ENCODE measurements at places on chromosomes 16 and 17. TPM values are rescaled to one million over a fixed set of nuclear protein-coding genes. Genes with fewer than 3 reads are reported as not detected.

Gene PRDM7
- not detected for total RNA-seq

Gene CD300LG
- total RNA-seq, result 2.5 TPM

Gene CRISPLD2
- 40.8 TPM for total RNA-seq

Gene NTN3
- 9.1 TPM for total RNA-seq

Gene MYL4
- 905 TPM for total RNA-seq

Gene ELP5
- total RNA-seq, result 43.2 TPM

Gene ABCA6
- total RNA-seq, result 50.7 TPM

Gene CIITA
- total RNA-seq, result 7.2 TPM

Gene UTS2R
- total RNA-seq, result 5.8 TPM

GRCh38 chr16:9521749-9522370 lies 430.4 kb downstream of the HAPSTR1 start:
- no peak for DNase-seq

DNA sequence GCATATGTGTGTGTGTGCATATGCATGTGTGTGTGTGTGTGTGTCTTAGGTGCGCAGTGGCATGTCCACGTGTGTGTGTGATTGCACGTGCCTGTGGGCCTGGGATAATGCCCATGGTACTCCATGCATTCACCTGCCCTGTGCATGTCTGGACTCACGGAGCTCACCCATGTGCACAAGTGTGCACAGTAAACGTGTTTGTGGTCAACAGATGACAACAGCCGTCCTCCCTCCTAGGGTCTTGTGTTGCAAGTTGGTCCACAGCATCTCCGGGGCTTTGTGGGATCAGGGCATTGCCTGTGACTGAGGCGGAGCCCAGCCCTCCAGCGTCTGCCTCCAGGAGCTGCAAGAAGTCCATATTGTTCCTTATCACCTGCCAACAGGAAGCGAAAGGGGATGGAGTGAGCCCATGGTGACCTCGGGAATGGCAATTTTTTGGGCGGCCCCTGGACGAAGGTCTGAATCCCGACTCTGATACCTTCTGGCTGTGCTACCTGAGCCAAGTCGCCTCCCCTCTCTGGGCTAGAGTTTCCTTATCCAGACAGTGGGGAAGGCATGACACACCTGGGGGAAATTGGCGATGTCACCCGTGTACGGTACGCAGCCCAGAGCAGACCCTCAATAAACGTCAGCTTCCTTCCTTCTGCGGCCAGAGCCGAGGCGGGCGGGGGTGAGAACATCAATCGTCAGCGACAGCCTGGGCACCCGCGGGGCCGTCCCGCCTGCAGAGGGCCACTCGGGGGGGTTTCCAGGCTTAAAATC lies 47.6 kb downstream of the IL21R start:
- no peak for DNase-seq

GRCh38 chr17:15403276-15403939 lies 62.0 kb upstream of the TEKT3 start:
- no peak for DNase-seq

DNA sequence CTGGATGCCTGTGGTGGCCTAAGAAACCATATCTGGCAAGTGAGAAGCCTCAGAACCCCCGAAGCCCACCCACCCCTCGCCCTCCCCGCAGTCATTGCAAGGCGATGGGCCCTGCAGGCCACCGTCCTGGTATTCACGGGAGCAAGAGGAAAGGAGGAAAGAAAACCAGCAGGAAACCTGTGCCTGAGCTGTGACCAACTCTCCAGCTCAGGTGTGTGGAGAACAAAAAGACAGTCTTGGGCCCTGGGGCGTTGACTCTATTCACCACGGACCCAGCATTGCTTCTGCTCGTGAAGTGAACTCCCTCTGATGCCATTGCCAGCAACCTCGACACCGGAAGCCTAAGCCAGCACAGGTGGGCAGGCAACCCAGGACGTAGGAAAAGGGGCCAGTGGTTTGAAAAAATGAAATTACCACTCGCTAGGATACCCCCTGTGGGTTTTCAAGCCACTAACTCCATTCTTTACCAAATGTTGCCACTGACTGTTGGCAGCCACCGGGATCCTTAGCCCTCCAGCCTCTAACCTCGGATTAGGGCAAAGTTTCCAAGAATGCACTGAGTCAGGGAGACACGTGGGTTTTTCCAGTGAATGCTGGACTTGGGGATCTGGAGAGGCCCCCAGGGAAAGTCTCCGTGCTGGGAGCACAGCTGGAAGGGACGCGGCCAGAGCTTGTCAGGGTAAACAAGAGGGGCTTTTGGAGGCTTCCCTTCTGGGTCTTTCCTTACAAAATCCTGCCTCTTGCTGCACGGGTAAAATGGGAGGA lies 25.1 kb downstream of the FA2H start:
- DNase-seq, result no peak

DNA sequence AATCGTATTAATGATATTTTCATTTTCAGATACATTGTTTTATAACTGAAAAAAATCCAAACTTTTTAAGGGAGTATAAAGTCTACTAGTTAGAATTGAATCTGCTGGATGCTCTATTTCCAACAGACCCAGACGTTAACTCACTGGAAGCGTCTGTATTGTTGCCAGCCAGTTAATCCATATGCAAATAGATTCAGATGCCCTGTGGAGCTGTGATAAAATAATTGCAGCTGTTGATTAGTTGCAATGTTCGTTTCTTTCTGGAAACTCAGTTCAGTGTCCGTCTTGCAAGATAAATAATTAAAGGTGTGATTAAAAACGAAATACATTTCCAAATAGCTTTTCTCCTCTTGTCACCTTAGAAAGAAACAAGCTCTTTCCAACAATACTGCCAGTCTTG lies 5.1 kb upstream of the GNA13 start:
- no peak for DNase-seq

DNA sequence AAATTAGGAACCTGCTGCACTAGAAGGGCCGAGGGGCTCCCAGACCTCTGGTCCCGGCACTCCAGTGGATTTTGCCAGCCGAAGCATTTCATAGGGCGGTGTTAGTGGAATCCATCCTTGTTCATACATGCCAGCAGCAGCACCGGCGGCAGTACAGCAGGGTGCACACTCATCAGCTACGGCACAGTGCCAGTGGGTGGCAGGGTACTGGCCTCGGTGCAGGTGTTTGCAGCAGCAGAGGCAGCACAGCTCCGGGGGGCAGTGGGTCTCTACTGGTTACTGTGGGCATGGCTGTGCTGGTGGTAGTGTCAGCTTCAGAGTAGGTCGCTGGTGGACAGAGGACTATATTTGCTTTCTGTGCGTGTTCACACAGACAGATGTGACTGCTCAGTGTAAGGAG lies 985.7 kb downstream of the CDH8 start:
- no peak for DNase-seq

- DNase-seq, result no peak
Observed at GRCh38 chr17:82151106-82151957, 53.3 kb upstream of the FASN start.

DNA sequence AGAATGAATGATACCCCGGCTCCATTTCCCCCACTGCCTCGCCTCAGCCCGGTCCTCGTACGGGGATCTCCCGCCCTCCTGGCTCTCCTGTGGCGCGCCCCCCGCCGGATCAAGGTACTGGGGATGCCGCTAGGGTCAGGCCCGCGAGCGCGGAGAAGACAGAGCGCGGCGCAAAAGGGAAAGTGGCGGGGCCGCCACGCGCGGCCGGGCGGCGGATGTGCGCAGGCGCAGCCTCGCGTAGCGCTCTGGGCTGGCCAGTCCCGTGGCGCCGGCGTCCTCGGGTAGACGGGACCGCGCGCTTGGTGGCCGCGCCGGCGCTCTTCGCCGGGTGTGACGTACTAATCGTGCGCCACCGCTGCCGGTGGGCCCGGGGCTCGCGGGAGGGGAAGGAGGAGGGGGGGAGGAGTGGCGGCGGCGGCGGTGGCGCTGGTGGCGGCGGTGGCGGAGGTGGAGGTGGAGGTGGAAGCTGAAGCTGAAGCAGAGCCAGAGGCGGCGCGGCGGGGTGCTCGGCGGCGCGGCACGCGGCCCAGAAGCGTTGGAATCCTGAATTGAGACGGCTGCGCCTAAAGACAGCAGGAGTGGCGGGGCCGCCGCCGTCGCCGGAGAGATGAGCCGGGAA lies at the start of gene SENP3:
Gene SENP3, plus strand, starts transcription at position 331 of the 619 bp plus-strand sequence. CDS start 1,158 bp downstream, outside the sequence.
- peak; percentile 97 for DNase-seq

- DNase-seq, result no peak
Observed at GRCh38 chr17:59365383-59365981, 34.0 kb downstream of the YPEL2 start.

DNA sequence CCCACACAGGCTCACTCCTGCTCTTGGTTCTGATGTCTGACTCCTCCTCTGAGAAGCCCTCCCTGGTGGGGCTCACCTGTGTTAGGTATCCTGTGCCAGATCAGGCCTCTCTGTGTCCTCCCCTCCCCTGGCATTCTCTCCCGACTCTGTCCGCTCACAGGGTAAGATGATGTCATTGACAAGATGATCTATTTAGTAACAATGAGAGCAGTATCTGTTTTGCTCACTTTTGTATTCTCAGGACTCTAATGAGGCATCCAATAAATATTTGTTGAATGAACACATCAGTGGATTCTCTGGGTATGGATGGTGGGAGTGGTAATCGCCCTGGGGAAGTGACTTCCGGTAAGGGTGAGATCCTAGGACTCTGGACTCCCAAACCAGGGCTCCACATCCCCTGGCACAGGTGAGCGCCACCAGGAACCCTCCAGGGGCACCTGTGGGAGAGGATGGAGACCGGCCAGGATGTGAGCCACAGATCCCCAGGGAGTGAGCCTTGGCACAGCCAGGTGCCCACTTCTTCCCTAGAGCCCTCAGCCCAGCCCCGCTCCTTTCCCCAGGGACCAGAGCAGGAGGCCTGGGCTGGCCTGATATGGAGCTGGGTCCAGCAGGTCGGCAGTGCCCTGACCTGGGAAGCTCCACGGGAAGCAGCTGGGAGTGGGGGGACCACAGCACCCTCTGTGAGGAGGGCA lies 5.4 kb upstream of the HAP1 start:
- DNase-seq, result no peak

DNA sequence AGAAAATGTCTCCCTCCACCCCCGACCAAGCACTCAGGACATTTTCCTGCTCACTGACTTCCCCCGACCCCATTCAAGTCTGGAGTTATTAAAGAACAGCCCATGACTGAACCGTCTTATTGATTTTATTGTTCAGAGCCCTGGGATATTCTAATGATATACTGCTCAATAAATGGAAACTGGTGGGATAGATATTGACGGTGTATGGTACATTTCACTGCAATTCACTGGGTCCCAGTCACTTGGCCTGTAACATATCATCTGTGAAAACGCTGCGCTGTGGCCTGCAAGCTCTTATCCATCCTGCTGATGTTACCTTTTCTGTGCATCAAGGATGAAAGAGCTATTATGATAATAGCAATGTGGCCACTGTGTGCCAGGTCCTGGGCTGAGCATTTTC lies 258.2 kb downstream of the XYLT1 start:
- DNase-seq, result no peak

DNA sequence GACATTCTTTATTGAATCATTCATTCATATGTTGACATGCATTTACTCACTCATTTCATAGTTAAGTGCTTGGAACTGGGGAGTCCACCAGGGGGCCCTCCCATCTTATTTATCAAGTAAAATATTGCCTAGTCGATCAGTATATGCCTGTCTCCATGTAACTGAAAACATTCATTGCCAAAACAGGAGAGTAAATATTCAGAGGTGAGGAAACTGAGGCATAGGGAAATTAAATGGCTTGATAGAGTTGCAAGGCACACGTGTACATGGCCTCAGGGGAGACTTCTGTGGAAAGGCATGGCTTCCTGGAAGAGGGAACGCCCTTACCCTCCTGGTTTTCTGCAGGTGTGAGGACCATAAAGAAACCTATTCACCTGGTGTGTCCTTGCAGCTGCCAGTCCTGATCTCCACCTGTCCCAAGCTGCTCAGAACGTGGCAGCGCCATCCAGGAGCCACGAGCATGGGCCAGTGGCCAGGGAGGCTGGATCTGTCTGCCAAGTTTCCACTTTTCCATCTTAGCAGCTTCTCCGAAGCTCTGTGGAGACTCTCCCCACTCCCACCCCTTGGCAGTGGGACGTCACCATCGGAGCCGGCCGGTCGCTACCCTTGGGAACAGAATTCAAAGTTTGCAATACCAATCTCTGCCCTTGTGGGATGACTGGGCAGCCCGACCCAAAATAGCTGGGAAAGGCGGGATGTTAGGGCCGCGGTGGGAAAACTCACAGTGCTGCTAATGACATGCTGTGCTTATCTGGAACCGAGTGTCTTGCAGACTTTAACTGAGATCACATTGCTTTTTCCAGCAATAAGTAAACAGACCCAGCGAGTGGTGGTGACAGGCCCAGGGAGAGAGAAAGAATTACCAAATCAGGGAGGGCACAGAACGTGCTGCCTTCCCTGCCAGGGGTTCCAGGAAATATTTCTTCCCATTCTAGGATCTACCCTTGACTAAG lies 4.1 kb upstream of the C1QTNF1 start:
- peak; percentile 79 for DNase-seq

DNA sequence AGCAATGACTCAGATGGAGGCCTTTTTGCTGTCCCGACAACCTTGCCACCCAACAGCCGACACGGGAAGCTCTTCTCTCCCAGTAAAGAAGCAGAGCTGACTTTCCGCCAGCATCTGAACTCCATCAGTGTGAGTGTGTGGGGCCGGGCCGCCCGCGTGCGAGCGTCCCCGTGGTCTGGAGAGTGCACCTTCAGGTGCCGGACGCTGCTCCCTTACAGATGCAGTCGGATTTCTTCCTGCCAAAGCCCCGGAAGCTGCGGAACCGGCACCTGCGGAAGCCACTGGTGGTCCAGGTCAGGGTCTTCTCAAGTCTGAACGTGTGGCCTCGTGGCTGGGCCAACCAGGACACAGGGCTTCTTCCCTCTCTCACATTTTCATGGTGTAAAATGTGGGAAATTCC lies 15.5 kb upstream of the JPT2 start:
- no peak for DNase-seq

- DNase-seq, result peak; percentile 50
Observed at GRCh38 chr17:50322271-50322670, 23.7 kb upstream of the XYLT2 start.

DNA sequence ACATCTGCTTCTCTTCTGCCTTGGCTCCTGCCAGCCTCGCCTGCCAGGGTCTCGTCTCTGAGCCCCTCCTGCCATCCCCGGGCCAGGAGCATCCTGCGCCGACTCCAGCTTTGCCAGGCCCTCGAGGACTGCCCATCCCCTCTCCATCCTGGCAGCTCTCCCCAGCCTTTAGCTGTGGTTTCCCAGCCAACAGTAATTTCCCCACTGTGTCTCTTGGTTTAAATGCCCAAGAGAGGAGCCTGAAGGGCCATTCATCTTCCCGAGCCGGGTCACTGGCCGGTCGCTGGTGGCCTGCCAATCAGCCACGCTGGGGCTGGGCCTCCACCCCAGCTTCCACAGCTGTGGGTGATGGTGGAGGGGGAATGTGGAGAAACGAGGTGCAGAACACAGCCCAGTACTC lies 47.8 kb downstream of the MRC2 start:
- peak; percentile 71 for DNase-seq

GRCh38 chr16:78478267-78478861 lies 378.9 kb downstream of the WWOX start:
- no peak for DNase-seq

GRCh38 chr16:8660841-8661301 lies 13.5 kb upstream of the ABAT start:
- DNase-seq, result peak; percentile 83

DNA sequence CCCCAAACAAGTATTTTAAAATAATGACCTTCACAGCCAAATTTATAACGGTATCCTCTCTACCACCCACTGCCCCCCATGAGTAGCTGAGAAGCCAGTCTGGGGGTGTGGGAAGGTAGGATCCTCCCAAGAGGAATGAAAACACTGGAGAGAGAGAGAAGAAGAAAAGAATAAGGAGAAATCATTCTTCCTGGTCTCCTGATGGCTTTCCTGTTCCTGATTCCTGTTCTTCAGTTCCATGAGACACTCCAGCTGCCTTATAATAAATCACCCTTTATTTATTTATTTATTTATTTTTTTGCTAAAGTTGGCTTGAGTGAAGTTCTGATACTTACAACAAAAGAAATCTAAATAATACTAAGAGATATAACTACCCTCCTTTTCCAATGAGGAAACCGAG lies 56.4 kb upstream of the FAM20A start:
- DNase-seq, result no peak

Measured in tongue (tissue), 3 donors.